Activated naive CD4-positive, alpha-beta T cell (primary cell): ENCODE measurements at places on chromosomes 3 and 15.

- no peak for DNase-seq
Observed at GRCh38 chr15:90062023-90062442, 40.2 kb downstream of the IDH2 start.

DNA sequence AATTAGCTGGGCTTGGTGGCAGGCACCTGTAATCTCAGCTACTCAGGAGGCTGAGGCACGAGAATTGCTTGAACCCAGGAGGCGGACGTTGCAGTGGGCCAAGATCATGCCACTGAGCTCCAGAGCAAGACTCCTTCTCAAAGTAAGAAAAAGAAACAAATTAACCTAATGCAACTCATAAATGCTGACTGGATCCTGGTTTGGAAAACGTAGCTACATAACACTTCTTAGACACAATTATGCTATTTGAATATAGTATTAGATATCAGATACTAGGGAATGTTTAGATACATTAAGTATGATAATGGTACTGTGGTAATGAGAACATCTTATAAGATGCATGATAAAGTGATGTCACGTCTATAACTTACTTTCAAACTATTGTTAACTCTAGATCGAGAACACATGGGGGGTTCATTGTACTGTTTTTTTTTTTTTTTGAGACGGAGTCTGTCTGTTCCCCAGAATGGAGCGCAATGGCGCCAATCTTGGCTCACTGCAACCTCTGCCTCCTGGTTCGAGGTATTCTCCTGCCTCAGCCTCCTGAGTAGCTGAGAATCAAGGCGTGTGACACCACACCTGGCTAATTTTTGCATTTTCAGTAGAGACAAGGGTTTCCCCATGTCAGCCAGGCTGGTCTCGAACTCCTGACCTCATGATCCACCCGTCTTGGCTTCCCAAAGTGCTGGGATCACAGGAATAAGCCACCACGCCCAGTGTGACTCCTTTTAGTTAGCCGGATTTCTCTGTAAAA, 5.9 kb upstream of the ISY1 start:
- DNase-seq = no peak

DNA sequence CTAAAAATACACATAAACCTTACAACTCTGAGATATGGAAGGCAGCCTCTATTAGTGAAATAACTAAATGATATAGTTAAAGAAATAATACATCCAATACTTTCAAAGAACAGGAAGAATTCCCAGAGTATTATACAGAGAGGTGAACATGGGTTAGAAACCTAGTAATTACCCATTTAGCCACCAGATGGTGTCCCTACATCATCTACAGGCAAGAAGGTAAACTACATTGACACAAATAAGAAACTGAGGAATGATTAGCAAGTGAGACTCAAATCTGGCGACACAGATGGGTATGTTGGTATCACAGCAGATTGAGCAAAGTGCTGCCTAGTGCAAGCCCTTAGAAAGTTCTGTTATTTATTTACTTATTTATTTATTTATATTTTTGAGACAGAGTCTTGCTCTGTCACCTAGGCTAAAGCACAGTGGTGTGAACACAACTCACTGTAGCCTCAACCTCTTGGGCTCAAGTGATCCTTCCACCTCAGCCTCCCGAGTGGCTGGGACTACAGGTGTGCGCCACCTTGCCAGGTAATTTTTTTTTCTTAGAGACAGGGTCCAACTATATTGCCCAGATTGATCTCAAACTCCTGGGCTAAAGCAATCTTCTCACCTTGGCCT, 28.2 kb downstream of the NEK4 start:
- DNase-seq = no peak

DNA sequence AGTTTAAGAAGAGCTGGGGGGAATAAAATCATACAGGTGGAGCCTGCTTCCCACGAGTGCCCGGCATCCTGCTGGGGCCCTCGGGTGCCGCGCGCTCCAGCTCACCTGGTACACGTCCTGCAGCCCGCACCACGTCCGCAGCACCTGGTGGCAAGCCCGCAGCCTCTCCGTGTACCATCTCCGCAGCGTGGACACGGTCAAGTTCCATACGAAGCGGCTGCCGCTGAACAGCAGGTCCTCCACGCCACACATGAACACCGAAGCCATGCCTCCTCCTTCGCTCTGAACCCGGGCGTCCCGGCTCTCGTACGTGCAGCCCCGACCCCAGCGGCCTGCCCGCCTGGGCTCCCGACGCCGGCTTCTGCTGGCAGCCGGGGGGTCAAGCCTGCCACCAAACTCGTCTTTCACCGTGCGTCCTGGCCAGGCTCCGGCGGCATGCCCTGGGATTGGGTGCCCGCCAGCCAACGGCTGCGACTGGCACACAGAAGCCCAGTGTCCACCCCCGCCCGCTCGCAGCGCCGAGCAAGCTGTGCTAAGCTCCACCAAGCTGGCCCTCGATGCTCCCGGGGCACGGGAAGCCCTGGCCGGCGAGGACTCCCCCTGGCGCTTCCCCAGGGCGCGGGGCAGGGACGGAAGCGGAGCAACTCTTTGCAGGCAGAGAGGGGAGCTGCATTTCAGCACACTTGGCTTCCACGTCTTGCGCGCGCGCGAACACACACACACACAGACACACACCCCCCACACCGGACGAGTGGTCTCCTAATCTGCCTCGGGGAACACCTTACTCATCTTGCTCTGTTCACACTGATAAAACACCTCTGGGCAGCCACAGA, at the start of gene FRMD4B:
Gene FRMD4B, minus strand, starts transcription at position 366 of the 833 bp plus-strand sequence. Its CDS starts 99 bp downstream, at position 267.
- DNase-seq = peak; percentile 17

- DNase-seq = no peak
Observed at GRCh38 chr15:41823502-41823901, 4.4 kb upstream of the JMJD7 start.

DNA sequence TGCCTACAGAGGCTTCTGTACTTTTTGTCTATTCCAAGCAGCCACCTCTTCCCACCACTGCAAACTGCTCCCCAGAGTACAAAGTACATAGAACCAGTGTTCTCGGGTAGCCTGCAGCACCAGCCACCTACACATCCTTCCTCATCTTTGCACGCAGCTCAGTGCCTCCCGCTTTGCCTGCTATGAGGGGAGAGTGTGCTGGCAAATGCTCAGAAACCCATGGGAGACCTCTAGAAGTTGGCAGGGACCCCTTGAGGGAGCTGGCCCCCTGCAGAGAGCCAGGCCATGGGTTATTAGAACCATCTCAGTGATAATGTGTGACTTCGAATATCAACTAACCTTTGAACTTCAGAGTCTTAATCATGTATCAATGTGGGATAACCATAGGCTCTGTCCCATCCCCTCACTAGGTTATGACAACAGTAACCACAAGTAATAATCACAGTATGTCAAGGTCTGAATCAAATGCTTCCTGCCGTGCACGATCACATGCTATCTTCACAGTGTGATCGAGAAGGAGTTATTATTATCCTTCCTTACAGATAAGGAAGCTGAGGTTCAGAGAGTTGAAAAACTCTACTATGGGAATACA, 22.8 kb upstream of the SMAD3 start:
- DNase-seq = no peak

- no peak for DNase-seq
Observed at GRCh38 chr3:32106929-32107362, 526 bp downstream of the GPD1L start.

- no peak for DNase-seq
Observed at GRCh38 chr15:68621535-68621934, 42.7 kb downstream of the CORO2B start.
